Tongue (tissue), 3 donors: ENCODE measurements at places on chromosomes 5 and 9.
A peak's percentile ranks its signal among the peaks of the same experiment; 100 is the strongest.

DNA sequence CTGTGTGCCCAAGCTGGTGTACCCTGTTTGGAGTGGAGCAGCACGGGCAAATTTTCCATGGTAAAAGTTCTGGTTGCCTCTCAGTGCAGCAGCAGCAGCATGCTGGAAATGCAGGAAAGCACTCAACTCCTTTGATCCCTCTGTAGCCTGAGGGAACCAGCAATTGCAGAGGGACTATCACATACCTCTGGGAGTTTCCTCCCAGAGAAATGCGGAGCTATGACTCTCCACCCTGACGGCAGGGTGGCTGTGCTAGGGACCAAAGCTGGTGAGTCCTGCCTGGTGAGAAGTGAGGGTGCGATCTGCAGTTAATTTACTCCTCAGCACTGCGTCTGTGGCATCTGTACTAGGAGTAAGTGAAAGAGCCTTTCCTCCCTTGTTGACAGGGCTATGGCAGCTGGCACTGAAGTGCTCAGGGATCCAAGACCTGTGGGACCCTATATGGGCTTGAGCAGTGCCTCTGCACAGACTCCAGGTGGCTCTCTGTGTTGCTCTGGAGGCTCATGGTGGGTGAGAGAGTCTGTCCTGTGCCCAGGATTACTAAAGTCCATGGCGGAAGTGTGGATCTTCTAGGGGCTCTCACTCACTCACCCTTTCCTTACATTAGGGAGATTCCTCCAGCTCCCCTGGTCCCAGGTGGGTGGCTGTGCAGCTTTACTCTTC lies 601.2 kb upstream of the TYRP1 start:
- no peak for DNase-seq

- peak; percentile 88 for DNase-seq
Measured at GRCh38 chr5:124236361-124237205, 509.9 kb downstream of the ZNF608 start.

DNA sequence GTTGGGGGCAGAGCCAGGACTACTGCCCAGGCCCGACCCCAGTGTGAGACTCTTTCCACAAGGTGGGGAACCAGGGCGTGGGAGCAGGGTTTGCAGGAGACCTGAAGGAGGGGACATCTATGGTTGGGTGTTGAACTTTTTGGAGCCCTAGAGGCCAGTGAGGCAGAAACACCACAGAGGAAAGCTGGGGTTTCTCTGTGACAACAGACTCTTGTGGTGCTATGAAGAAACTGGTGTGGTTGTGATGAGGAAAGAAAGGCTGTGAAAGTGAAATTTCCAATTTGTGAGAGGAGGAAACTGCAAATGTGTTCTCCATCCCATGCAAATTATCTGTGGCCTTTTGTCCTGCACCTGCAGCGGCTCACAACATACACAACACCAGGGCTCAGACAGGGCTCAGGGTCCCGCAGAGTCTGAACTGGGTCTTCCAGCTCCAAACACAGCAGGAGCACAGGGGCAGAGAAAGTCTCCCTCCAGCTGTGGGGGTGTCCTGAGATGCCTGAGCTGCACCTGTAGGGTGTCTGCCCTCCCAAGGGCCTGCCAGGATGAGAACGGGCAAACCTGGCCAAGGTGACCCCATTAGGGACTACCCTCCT lies 51.4 kb upstream of the GRHPR start:
- DNase-seq: no peak

- DNase-seq: no peak
Measured at GRCh38 chr9:84027201-84027600, 46.6 kb downstream of the RMI1 start.

- peak; percentile 68 for DNase-seq
Measured at GRCh38 chr5:68500813-68501212, 285.3 kb downstream of the PIK3R1 start.

- no peak for DNase-seq
Measured at GRCh38 chr9:114230068-114230467, 74.7 kb downstream of the COL27A1 start.

GRCh38 chr5:98364549-98364948 lies 408.9 kb upstream of the RGMB start:
- DNase-seq: peak; percentile 7

DNA sequence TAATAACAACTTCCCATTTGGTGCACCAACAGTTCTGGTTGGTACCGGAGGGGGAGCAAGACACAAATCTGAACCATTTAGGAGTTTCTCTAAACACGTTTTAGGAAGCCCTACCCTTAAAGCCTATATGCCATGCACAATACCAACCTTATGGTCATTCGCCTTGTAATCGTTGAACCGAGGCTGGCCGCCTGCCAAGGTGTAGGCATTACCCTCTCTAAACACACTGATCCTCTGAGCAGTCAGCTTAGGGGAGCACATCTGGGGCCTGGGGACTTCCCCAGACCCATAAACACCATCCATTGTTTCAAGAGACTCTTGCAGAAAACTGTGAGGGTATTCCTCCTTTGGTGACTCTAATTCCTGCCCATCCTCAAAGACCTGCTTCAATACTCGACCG lies 328 bp downstream of the GRXCR2 start:
- DNase-seq: no peak

DNA sequence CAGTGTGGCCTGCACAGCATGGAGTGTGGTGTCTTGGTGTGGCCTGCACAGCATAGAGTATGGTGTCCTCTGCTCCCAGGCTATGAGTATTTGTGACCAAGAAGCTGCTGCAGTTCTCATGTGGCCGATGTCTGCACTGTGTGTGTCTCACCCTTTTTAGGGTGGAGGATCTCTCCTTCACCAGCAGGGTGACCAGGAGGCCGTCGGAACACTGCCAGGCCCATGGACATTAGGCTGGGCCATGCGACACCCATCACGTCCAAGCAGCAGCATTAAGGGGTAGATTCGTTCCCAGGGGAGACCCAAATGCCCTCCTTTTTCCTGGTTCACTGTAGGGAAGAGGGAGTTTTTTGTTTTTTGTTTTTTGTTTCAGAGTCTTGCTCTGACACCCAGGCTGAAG lies 115.3 kb upstream of the SPIN1 start:
- DNase-seq: no peak

- peak; percentile 48 for DNase-seq
Measured at GRCh38 chr5:446883-447263, 3.9 kb downstream of the EXOC3 start.

DNA sequence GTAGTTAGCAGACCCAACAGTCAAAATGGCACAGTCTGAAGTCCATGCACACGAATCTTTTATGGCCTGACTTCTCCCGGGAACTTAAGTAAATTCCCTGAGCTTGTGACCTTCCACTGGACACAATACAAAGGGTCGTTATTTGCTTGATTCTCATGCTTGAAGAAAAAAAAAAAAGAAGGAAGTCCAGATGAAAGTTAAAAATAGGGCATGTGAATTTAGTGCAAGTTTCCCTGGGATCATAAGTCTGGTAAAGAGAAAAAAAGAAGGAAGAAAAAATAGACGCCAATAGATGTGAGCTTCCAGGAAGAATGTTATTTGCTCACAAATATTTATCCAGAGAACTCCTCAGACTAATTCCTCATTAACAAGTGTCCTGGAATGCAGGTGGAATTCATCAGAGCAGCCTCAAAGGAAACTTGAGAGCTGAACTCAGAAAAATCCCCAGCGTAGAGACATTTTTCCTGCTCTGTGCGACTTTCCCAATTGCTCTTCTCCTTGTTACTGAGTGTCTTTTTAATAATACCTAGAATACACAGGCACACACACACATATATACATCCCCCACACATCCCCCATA lies 616.3 kb downstream of the EBF1 start:
- DNase-seq: no peak

DNA sequence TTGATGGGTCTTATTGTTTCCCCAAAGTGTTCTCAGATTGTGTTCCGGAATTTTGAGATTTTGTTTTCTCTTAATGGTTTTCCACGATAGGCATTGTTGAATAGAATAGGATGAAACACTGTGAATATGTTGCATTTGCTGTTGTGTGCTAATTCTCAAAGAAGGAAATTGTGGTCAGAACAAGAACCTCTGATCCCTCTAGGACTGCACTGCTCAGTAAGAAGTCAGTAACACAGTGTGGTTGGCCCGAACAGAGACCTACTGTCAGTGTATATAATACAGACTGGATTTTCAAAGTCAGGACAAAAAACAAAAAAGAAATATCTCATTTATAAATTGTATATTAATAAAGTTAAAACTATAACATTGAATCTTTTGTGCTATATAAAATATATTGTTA lies 494.8 kb downstream of the MAT2B start:
- DNase-seq: no peak

DNA sequence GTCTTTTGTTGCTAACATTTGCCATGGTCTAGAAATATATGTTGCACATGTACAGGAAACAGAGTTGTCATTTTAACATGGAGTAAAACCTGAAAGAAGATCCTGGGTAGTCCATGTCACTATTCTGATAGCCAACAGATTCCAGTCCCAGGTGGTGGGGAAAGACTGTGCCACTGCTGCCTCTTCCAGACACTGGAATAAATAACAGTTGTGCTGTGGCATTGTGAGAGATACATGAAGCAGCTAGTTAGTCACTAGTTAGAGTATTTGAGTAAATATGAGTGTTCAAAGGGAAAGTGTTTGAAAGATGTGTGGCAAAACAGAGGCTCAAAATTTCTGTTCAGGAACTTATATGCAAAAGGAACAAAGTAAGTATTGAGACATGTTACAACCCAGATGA lies 1408.3 kb downstream of the EFNA5 start:
- no peak for DNase-seq

- no peak for DNase-seq
Measured at GRCh38 chr5:170219615-170220014, 13.2 kb upstream of the C5orf58 start.

DNA sequence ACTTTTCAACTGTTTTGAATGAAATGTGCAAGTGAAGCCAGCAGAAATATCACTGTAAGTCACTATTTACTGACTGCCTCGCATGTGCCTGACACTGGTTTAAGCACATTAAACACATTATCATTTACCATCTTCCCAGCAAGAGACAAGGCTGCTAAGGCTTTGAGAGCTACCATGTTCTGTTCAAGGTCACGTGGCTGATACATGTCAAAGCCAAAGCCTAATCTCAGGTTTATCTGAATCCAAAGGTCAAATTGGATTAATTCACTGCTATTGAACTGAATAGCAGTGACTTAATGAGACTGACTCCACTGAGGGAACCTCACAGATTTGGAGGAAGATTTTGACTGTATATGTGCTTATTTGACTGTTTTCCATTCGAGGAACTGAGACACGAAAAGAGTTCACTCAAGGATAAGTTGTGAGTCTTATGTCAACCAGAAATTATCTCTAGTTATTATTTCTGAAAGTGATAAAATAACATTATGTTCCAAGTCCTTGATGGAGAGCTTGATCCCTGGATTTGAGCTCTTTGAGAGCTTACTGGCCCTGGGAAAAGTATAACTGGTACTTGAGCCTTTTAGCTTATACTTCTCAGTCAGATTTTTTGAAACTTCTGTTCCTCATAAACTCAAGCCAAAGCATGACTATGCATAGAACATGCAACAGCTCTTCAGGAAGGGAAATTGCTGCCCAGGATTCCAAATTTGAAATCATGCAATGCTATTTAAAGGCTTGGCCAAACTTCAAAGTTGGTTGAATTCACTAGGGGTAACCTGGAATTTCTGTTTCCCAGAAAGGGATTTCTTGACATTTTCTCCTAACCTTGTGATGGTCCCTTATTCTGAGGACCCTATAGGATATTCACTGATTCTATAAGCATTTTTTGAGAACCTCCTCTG lies 23.4 kb upstream of the ARHGAP26 start:
- no peak for DNase-seq

DNA sequence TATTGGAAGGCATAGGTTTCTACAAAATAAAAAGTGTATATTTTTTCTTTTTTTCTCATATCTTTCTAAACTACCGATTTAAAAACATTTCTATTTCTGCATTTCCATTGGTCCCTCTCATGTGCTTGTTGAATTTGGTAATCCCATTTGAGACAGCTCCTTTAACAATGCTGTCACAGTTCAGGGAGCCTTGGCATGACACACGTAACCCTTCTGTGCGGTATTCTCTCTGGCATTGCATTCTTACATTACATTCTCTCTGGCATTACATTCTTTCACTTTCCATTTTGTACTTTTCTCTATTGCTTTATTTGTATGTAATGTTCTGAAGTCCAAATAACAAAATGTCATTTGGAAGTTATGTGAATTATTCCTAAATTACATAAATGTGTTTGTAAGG lies 150.7 kb upstream of the RASGRF2 start:
- no peak for DNase-seq

GRCh38 chr5:95445995-95446394 lies 54.8 kb downstream of the FAM81B start:
- no peak for DNase-seq

DNA sequence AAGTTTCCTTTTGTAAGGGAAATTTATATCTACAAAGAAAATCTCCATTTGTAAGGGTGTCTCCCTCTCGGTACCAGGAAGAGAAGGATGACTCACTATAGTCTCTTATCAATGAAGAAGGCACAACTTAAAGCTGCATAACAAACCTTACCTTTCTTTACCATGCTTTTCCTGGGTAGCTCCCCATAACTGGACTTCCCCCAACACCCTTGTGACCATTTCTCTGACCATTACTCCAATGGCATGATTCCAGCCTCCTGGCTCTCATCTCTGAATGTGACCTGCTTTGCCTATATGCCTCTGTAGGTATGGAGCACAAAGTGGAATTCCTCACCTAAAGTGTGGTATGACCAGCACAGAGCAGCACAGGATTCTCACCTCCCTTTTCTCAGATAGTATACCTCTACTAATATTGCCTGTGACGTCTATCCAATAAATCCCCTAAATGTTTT lies 62.8 kb downstream of the GNA14 start:
- no peak for DNase-seq

- DNase-seq: no peak
Measured at GRCh38 chr5:1959725-1960581, 77.2 kb upstream of the IRX4 start.

DNA sequence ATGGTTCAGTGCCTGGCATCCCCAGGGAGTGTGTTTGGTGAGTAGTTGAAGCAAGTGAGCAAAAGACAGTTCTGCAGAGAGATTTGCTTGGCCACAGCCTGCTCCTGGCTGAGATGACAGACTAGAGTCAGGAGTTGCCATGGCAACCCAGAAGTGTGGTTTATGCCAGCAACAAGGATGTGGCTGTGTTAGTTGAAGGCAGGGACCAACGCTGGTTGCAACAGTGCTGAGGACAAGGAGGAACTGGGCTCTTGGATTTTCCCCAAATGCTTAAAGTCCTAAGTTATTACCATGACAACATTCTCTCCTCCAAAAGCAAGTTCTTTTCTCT lies 2.7 kb downstream of the NXNL2 start:
- DNase-seq: peak; percentile 78

DNA sequence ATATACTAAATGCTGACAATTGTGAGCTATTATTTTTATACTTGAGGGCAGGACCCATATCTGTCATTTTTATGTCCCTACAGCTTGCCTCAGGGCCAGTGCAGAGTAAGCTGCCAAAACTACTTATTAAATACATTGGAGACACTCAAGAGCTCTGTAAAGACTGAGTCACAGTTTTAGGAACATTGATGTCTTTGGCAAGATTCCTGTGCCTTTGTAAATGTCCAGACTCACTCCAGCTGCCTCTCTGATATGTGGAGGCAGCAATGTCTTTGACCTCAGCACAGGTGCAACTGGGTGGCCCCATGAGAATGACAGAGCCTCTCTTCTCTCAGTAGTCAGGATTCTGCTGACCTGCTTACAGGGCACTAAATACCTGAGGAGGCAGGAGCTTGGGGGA lies 363.2 kb downstream of the OSTF1 start:
- DNase-seq: no peak
